NCI-H2029 treated with DMSO at 0.1 percent for 48 hours (cell line): ENCODE measurements at places on chromosomes 13 and 19.

DNA sequence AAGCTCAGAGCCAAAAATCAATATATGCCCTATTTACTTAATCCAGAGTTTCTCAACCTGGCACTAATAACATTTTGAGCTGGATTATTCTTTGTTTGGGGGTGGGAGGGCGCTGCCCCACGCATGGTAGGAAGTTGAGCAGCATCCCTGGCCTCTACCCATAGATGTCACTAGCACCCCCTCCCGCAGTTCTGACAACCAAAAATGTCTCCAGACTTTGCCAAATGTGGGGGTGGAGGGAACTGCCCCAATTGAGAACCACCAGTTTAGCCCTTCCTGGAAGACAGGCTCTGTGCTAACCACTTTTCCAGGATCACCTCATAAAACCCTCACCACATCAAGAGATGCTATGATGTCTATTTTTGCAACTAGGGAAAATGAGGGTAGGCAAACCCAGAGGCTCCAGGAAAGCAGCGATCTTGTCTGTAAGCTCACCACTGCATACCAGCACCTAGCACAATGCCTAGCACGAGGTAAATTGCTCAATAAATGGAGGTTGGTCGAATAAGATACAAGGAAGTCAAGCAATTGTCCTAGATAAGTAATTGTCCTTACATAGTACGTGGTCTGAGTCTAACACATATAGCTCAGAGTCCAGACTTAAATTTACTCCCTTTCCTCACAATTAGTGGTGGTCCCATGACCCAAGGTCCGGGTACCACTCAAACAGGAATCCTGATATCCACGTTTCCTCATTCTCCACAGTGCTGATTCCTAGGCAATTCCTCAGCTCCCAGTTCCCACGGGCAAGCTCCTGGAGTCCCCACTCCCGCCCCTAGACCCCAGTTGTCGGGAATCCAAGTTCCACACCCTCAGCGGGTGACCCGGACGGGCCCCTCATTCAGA lies 892 bp downstream of the TRIR start:
- no peak for DNase-seq

DNA sequence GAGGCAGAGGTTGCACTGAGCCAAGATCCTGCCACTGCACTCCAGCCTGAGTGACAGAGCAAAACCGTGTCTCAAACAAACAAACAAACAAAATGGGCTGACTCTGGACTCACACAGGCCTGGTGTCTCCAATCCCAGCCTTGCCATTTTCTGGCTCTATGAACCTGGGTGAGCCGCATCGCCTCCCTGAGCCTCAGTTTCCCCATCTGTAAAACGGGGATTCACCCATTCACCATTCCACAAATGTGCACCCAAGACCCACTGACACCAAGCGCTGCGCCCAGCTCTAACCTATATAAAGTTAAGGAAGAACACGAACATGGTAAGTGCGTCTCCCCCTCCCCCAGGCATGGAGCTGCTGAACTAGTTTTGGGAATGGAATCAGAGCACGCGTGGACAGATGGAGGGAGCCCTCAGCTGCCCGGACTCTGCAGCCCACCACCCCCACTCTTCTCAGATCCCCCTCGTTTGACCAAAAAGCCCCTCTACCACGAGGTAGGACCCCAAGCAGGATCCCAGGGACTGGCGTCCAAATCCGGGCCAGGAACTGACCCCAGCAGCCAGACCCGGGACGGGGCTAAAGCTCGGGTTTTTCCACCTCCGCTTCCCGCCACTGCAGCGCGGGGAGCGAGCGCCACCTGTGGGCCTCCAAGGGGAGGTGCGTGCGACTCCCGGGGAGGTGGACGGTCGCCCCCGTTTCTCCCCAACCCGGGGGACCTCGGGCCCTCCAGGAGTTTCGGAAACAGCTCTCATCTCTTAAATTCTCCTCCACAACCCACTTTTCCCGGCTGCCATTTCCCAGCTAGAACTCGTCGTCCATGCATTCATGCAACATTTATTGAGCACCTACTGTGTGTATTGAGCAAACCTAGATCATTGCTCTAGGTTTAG lies 33.0 kb upstream of the ADGRE5 start:
- DNase-seq: no peak

GRCh38 chr13:99022941-99023340 lies 45.1 kb upstream of the DOCK9 start:
- no peak for DNase-seq

DNA sequence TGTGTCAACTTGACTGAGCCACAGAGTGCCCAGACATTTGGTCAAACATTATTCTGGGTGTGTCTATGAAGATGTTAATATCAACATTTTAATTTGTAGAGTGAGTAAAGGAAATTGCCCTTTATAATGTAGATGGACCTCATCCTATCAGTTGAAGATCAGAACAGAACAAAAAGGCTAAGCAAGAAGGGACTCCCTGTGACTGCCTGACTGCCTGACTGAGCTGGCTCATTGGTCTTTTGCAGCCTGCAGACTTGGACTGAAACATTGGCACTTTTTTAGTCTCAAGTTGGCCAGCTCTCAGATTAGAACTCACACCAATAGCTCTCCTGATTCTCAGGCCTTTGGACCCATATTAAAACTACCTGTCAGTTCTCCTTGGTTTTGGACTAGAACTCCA lies 600.4 kb upstream of the SLITRK6 start:
- no peak for DNase-seq

- DNase-seq: no peak
These were observed 1.0 kb downstream of the HIF3A start for GRCh38 chr19:46297700-46298478.

DNA sequence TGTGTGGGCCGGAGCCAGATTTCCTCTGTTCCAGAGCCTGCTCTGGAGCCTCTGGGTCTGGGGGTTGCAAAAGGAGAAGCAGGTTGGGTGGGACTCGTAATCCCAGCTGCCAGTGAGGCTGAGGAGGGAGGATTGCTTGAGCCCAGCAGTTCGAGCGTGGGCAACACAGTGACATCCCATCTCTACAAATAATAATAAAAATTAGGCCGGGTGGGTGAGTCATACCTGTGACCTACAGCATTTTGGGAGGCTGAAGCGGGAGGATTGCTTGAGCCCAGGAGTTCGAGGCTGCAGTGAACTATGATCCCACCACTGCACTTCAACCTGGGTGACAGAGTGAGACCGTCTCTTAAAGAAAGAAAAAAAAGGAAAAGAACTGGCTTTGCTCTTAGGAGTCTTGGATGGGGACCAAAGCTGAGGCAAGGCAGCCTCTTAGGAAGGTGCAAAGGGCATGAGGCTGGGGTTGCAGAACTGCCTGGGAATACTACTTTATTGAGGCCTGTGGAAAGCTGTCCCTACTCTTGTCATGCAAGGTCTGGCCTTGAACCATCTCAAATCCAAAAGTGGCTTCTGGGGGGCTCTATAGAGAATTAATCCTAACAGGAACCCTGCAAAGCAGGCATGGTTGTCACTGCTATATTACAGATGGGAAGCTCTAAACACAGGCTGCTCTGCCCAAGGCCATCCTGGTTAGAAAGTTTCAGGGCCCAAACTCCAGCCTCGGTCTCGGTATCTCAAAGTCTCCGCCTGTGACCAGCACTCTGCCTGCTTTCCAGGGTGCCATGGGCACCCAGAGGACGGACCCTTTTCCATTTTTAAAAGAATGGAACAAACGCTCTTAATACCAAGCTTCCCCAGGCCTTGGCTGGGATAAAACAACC lies 880 bp upstream of the C19orf12 start:
- peak; percentile 16 for DNase-seq

DNA sequence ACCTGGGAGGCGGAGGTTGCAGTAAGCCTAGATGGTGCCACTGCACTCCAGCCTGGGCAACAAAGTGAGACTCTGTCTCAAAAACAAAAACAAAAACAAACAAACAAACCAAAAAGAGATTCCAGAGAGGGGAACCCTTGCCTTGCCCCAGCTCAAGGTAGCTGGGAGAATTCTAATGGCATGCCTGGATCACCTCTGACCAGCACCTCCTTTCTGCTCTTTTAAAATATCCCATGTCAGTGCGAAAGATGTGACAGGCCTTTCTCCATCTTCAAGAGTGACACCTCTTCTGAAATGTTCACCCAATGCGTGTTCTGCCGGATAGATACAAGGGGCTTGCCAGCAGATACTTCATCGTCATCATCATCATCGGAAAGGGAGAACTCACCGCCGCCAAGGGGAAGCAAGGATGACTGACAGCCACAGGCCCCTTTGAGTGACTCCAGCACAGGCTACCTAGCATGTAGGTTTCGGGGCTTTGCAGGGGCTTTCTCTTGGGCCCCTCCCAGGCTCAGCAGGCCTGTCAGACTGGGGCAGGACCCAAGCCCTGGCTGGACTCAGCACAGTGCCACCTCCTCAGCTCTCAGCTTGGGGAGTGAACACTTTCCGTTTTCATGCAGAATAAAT lies 18.9 kb upstream of the LRP3 start:
- DNase-seq: no peak

DNA sequence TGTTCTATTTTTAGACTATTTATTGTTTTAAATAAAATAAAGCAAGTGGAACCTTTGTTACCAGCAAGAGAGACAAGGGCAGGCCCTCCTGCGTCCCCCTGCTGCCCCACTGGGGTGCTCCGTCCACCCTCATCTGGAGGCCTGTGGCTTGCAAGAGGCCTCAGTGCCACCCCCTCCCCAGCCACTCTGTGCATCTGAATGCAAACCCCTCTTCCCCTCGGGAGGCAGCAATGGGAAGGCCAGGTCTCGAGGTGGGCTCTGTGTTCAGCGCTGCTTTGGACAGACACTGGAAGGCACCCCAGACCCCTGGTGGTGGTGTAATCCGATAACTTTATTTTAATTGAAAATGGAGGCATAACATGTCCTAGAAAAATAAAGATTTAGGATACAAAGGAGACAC lies 4.6 kb downstream of the SIX5 start:
- no peak for DNase-seq

- no peak for DNase-seq
These were observed 279.9 kb downstream of the FOXO1 start for GRCh38 chr13:40386586-40386985.

DNA sequence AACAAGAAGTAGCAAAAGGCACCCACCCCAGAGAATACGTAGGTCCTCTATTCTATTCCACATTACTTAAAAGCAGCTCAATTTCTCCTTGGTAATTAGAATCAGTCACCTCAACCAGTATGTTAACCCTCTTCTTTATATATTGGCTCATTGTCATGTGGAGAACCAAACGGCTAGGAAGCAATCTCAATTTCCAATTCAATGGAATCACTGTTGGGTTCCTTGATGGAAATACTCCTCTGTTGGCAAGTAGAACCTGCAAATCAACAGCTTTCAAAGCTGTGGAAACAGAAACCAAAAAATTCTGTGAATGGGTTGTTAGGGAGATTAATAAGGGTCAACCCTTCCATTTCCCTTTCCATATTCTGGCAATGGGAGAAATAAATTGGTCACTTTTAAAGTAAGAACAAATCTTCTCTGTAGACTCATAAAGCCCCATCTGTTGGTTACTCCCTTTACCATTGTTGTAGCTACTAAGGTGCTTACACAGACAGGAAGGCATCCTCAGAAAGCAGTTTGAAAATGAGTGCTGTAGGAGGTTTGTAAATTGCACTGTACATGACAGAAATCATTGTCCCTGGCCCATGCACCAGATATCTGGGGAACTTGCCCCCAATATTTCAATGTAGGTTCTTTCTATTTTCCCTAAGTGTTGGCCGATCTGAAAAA lies 138.6 kb upstream of the UFM1 start:
- no peak for DNase-seq

DNA sequence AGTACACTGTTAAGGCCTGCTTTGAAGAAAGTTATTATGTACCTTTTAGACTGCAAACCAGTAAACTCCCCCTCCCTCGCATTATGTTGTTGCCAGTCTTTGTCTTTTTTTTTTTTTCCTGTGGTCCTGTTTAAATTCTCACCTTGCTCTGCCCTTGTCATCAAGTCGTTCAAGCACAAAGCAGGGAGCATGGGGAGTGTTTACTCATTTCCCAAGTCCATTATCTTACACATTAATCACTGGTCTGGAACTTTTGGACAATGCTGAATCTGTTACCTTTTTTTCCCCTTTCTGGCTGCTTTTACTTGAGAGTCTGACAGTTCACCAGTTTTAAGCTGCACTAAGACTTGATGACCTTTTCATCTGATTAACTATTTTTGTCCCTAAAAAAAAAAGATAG lies 108.2 kb downstream of the DACH1 start:
- DNase-seq: no peak

- no peak for DNase-seq
These were observed 19.9 kb upstream of the ELAVL1 start for GRCh38 chr19:8025316-8025715.

- DNase-seq: no peak
These were observed 678 bp downstream of the BCAT2 start for GRCh38 chr19:48810151-48810550.
